Activated CD8-positive, alpha-beta T cell treated with anti-CD3 and anti-CD28 coated beads, Interleukin-2, amount 10 ng/mL, durations not matched to agents 7 days and 5 days (primary cell): ENCODE measurements at places on chromosomes 12 and 14. TPM values are rescaled to one million over a fixed set of nuclear protein-coding genes. Genes with fewer than 3 reads are reported as not detected.

GRCh38 chr12:31311634-31312258, 14.2 kb downstream of the SINHCAF start:
- peaks cover 57% of the 10 kb centered on the region for H3K36me3 ChIP-seq
- no peak for DNase-seq
- no peaks in the 10 kb centered on the region for H3K27me3 ChIP-seq

DNA sequence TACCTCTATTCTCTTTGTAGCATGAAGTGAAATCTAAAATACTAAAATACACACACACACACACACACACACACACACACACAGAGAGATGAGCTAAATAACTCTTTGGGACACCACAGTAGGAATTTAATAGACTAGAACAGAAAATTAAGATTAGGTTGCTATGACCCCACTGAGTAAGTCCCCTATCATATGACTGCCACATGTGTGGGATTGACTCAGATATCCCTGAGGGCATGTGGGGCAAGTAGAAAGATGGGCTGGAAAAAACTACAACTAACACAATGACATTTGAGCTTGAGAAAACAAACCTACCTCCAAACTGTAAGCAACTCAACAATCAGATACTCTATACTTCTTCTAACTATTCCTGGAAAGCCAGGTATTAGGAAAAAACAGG, 27.0 kb downstream of the SLC25A21 start:
- H3K27ac ChIP-seq, result no peak overlapping the region
- no peak for DNase-seq
- no peak overlapping the region for H3K4me3 ChIP-seq
- H3K4me1 ChIP-seq, result no peaks in the 10 kb centered on the region

GRCh38 chr14:58327019-58327418, 28.7 kb downstream of the ARID4A start:
- H3K4me1 ChIP-seq, result peaks cover 18% of the 10 kb centered on the region
- H3K27me3 ChIP-seq, result no peaks in the 10 kb centered on the region
- H3K27ac ChIP-seq, result no peak overlapping the region
- no peak overlapping the region for H3K4me3 ChIP-seq
- DNase-seq, result no peak

KRT72 gene
- total RNA-seq, result 0.44 TPM

SSTR1 gene
- not detected for total RNA-seq
